Activated gamma-delta T cell treated with anti-CD3 and anti-CD28 coated beads, Interleukin-2, amount 50 U/mL, for 16 hours (primary cell): ENCODE measurements at places on chromosomes 6 and 20.
A peak's percentile ranks its signal among the peaks of the same experiment; 100 is the strongest.

DNA sequence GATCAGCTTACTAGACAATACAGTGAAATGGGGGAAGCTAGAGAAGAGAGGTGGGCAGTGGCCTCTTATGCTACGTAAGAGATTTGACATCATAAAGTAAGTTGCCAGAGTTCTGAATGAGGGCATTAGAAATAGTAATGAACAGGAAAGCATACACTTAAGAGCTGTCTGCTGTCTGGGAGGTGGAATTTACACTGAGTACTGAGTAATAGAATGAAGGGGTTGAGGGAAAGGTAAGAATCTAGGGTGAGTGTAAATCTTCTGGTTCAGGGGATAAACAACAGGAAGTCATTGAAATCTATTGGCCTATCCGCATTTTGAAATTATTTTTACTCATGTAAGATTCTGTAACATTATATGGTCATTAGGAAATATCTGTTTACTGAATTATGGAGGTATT, 35.8 kb downstream of the HLA-DMB start:
- DNase-seq = no peak

- DNase-seq = no peak
Measured at GRCh38 chr6:39280247-39280731, 33.9 kb downstream of the KCNK17 start.

- DNase-seq = no peak
Measured at GRCh38 chr6:111912904-111913303, 39.7 kb upstream of the FYN start.

- DNase-seq = no peak
Measured at GRCh38 chr6:150937132-150937906, 71.8 kb downstream of the MTHFD1L start.

GRCh38 chr6:137247724-137248123, 28.5 kb upstream of the IFNGR1 start:
- DNase-seq = no peak

GRCh38 chr20:63626424-63627128, at the start of gene GMEB2:
Gene GMEB2, minus strand, starts transcription at chr20:63627101. Its CDS starts 7,704 bp downstream, at chr20:63619397.
- DNase-seq = peak; percentile 55

GRCh38 chr6:36455486-36456027, 12.8 kb downstream of the KCTD20 start:
- no peak for DNase-seq

DNA sequence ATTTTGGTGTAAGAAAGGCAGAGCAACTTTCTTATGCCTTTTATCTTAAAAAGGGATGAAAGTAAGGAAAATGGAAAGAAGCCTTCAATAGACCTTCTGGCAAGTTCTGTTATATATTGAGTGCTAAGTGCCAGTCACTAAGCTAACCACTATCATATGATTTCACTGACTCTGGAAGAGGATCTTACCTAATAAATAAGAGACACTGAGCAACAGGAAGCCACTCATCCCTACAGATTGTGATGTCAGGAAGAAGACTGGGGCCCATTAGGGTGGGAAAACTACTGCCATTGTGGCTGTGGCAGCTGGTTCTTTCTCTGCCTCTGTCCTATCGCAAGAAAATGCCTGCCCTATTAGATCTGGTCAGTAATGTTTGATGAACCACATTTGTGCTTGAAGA, 89.6 kb downstream of the AIG1 start:
- no peak for DNase-seq

DNA sequence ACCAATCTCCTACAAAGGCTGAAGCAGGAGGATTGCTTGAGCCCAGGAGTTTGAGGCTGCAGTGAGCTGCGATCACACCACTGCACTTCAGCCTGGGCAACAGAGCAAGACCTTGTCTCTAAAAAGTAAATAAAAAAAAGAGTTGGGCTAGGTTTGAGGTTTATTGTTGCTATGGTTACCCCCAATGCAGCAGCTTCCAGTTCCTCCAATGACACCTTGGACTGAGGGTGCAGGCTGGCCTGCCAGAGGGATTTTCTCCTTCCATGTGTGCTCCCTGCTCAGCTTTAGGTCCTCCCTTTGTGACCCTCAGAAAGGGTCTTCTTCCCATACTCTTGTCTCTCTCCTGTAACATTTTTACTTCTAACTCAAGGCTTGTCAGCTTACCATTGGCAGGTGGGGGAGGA, 10.6 kb upstream of the TBC1D20 start:
- DNase-seq = no peak

- no peak for DNase-seq
Measured at GRCh38 chr20:51043811-51044210, 20.9 kb upstream of the KCNG1 start.

- no peak for DNase-seq
Measured at GRCh38 chr6:137914530-137915193, 47.6 kb downstream of the TNFAIP3 start.

DNA sequence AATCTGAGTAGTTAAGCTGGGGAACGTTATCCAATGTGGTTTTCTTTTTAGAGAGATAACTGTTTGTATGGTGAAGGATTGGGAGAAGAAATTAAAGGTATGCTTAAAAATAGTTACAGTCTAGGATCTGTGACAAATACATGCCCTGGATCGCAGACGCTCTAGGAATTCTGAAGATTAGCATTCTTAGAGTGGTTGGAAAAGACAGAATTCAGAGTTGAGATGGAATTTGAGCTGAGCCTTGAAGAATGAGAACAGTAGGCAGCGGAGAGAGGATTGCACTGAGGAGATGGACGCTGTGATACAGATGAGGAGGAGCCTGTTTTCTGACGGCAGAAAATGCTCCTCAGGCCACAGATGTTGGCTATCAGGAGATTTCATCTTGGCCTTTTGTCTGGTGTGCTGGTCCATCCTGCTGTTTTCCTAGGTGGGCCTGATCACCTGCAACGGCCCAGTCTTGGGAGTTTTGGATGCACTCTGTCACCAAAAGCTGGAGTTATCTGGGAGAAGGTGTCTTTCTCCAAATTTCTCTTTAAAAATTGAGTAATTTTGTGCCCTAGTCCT, 48.3 kb upstream of the KIF25 start:
- no peak for DNase-seq

- DNase-seq = no peak
Measured at GRCh38 chr6:121965739-121966138, 433.7 kb upstream of the HSF2 start.

DNA sequence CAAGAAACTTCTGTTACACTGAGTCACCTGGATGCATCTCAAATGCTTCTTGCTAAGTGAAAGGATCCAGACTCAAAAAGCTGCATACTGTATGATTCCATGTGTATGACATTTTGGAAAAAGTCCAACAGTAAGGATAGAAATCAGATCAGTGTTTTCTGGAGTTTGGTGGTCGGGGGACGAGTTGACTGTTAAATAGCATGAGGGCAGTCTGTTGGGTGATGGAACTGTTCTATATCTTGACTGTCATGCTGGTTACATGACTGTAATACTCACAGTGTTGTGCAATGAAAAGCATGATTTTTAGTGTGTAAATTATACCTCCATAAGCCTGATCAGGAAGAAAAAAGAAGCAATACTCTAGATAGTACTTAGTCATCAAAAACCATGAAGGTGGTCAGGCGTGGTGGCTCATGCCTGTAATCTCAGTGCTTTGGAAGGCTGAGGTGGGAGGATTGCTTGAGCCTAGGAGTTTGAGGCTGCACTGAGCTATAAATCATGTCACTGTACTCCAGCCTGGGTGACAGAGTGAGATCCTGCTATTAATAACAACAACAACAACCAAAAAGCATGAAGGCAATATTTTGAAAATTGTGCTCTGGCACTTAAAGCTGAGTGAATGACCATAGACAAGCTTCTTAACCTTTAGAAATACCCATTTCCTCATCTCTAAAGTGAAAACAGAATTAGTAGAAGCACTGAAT, 30.5 kb upstream of the SASH1 start:
- no peak for DNase-seq

GRCh38 chr6:147065786-147066185, 138.4 kb upstream of the STXBP5 start:
- DNase-seq = no peak
